GM12865 (cell line): ENCODE measurements at places on chromosomes 12 and 14.
A peak's percentile ranks its signal among the peaks of the same experiment; 100 is the strongest.

DNA sequence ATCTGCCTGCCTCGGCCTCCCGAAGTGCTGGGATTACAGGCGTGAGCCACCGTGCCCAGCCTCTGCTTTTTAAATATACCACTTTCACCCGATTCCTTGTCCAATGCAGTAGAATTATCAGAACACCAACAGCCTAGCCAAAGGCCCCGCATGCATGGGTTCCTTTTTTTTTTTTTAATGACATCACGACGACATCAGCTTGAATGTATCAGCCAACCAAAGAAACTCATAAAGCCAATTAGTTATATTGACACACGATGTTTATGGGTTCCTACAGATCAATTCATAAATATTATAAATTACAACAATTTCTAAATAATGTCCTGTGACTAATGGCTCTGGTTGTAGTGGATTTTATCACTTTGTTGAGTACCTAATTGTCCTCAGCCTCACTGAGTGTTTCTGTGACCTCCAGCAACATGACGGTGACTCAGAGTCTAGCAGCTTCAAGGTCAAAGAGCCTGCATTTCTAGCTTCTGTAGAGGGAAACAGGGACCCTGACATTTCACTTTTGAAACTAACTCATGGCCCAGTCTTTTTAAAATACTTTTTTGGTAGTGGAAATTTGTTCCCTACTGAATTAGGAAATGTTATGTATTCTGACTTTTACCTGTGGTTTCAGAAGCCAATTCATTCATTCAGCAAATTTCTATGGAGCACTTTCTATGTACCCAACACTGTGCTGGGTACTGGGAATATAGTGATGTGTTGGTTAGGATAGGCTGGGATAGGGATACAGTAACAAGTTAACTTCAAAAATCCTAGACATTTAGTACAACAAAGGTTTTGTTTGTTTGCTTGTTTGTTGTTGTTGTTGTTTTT, 144.1 kb downstream of the SUDS3 start:
- no peak for DNase-seq

DNA sequence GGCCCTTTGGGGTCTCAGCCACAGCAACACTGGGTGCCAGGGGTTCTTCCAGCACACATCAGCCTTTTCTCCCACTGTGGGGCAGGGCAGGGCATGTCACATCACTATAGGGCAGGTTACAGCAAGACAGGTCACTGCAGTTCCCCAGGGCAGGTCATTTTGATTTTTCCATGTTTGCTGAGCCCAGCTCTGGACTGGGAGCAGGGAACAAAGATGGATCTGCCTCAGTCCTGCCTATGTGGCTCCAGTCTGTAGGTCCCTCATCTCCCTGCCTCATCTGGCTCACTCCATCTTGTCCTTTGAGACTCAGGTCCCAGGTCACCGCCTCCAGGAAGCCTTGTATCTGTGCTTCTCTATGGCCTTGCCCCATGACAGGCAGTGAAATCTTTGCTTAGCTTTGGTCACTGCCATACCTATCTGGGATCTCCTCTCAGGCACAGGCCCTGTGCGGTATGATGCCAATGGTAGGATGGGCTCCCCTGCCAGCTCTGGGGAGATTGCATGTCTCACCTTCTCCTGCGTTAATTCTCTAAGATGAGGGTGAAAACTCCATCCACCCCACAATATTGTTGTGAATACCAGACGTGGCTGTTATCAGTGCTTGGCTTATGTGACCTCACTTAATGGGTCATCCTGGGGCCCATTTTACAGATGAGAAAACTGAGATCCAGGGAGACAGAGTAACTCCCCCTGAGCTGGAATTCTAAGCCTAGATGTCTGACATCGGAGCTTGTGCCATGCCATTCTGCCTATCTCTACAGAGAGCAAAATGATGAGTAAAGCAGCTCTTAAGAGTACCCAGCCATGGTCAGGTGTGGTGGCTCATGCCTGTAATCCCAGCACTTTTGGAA, 1.5 kb downstream of the SERPINA6 start:
- no peak for DNase-seq

DNA sequence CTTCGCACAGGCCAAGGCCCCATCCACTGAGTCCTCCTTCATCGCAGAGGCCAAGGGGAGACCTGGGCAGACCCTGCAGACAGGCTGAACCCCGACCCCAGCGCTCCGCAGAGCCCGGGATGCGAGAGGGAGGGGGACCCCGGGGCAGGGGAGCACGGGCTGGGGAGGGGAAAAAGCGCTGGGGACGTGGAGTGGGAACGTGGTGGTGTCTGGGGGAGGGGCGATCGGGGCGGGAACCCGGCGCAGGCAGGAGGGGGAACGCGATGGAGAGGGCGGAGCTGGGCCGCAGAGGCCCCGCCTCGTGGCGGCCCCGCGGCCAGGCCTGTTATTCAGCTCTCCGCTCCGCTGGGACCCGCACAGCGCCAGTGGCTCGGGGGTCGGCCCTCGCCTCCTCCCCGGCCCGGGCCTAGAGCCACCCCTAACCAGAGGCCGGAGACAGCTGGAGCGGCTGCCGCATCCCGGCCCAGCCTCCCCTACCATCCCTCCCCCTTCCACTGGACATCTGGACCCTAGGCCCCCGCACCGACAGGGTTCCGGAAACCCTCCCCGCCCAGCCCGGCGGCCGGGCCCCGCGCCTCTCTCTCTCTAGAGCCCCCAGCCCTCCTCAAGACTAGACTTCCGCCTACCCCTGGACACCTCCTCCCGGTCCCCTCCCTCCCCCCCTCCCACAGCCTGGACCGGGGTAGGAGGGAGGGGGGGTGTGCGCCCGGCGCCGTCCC, at the start of gene ARHGEF25:
TSS of gene ARHGEF25 (plus strand) at position 328 of the 719 bp plus-strand sequence. CDS start 460 bp downstream, outside the sequence.
- DNase-seq, result no peak

- peak; percentile 15 for DNase-seq
Observed at GRCh38 chr12:131766382-131767107, 55.7 kb downstream of the SFSWAP start.

GRCh38 chr12:41514907-41515306, 326.8 kb downstream of the PDZRN4 start:
- DNase-seq, result no peak

GRCh38 chr12:103716517-103717196, 124.4 kb downstream of the NT5DC3 start:
- no peak for DNase-seq

- no peak for DNase-seq
Observed at GRCh38 chr12:126960221-126960620, 1306.7 kb upstream of the TMEM132C start.

DNA sequence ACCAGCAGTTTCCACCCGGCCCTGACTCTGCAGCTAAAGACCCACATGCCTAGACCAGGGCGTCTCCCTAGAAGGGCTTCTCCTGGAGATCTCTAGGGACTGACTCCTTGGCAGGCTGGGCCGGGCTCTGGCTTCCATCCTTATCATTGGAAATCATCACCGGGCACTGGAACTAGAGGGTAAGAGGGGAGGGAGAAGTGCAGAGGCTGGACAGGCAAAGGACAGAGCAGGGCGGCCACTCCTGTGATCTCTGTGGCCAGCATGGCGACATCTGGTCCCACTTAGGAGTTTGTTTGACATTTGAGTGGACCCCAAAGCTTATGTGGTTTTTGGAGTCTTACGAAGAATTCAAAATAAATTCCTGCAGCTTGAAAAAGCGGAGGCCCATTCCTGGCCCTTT, 7.1 kb downstream of the LTBP2 start:
- DNase-seq, result no peak

DNA sequence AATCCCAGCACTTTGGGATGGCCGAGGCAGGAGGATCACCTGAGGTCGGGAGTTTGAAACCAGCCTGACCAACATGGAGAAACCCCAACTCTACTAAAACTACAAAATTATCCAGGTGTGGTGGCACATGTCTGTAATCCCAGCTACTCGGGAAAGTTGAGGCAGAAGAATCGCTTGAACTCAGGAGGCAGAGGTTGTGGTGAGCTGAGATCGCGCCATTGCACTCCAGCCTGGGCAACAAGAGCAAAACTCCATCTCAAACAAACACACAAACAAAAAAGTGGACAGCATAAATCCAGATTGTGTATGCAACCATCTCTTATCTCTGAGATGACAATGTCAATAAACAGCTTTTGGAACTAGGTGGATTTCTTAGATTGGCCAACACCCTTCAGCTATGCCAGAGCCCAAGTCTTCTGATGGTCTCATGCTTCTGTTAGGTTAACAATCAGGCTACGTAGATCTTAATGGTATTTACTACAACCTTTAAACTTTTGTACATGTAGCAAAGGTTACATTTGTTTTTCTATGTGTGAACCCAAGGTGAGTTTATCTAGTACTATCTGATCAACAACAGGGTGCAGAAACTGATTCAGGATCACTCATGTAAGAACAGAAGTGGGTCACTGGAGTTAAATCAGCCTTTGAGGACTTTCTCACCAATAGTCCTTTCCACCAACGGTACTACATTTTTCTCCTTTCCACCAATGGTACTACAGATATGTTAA, 73.7 kb downstream of the DUSP16 start:
- DNase-seq, result no peak

DNA sequence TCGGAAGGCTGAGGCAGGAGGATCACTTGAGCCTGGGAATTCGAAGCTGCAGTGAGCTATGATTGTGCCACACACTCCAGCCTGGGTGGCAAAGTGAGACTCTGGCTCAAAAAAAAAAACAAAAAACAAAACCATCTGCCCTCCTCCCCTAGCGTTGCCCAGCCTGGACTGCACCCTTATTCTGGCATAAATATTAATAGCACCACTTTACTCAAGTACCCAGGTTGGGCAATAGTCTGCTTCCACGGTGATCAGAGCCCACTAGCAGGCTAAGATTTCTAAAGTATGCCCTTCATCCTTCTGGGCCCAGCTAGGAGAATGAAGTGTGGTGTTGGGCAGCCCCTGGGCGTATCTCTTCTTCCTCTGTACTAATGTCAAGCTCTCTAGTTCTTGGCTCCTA, 33.3 kb downstream of the KCTD10 start:
- DNase-seq, result no peak

DNA sequence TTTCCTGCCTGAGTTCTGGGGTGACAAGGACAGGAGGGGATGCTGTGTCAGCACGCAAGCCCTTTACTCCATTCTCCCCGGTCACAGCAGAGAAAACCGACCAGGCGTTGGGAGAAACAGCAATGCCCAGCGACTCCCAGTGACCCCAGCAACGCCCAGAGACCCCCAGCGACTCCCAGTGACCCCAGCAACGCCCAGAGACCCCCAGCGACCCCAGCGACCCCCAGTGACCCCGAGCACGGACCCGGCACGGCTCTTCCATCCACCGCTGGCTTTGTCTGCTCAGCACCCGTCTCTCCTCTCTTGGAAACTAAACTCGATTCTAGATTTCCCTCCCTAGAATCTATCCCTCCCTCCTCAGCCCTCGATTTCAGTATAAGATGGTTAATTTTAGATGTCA, 38.5 kb upstream of the GALNT9 start:
- DNase-seq, result no peak

GRCh38 chr12:106249411-106250135, 1.8 kb upstream of the CKAP4 start:
- peak; percentile 89 for DNase-seq

DNA sequence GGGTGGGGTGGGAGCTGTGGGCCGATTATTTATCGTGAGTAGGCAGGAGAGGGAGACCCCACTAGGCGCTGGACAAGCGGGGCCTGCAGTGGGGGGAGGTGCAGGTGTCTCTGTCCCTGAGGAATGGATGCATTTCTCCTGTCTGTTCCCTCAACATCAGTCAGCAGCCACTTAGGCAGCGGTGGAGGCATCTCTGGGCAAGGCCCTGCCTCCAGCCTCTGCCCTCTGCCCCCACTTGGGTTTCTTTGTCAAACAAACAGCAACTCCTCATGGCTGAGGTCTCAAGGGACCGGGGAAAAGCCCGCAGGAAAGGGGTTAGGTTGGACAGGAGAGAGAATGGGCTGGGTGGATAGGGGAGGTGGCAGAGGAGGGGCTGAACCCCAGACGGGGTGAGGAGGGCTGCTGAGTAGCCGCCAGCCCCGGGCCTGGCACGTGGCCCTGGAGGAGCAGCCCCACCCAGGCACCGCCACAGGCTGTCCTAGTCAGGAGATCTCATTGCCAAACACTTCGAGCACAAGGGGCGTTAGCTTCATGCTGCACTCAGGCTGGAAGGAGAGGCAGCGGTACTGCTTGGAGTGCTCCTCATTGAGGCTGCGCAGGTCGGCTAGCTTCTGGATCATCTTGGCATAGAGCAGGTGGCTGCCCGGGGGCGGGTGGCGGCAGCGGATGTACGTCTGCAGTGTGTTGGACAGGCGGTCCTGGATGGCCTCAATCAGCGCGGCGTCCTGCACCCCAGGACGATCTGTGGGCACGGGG, 24.7 kb upstream of the HDAC7 start:
- no peak for DNase-seq

DNA sequence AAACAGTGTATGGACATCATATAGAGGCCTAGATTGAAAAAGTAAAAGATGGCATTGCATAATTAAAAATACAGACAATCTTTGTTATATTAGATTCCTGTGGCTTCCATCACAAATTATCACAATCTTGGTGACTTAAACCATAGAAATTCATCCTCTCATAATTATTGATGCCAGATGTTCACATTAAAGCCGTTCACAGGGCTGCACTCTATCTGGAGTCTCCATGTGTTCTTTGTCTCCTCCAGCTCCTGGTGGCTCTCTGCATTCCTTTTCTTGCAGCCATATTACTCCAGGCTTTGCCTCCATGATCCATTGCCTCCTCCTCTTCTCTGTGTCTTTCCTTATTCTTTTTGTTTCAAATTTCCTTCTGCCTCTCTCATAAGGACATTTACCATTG, 875.7 kb upstream of the USP15 start:
- no peak for DNase-seq

DNA sequence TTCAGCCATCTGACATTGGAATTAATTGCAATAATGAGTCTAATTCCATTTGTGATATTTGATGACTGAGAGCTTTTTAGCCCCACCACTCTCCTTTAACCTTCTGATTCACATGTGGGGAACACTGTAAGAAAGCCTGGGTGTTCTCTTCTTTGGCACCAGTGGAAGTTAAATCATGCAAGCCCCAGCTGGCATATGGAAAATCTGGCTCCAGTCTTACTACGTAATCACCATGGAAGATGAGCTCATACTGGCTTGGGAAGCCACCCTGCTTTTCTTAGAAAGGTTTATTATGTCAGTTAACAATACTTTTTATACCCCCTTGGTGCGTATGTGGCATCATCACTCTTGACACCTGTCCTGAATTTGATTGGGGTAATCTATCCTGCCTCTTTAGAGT, 479.3 kb downstream of the SLC16A7 start:
- DNase-seq, result no peak

- no peak for DNase-seq
Observed at GRCh38 chr14:59895721-59896120, 24.2 kb upstream of the LRRC9 start.

DNA sequence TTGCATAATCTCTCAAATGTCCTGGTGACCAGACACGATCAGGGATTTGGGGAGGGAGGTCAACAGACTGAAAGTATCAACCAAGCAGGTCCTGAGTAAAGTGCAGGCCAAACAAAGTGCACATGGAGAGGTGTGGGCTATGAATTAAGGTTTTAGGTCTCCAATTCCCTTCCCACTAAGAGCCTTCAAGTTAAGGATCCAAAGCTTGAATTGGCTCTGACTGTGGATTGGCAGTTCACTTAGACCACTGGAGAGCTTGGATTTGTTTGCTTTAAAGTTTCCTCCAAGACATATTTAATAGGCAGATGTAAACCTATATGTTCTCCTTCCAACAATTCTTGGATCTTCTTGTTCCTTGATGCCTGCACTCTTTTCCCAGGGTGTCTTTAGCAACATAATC, 129.6 kb upstream of the IGF1 start:
- DNase-seq, result no peak

- no peak for DNase-seq
Observed at GRCh38 chr12:128833418-128833817, 9.7 kb upstream of the SLC15A4 start.
